Cortex of kidney (tissue), 1 donor: ENCODE measurements at places on chromosomes 1 and 21.

GRCh38 chr1:236081546-236082227 lies 16.8 kb upstream of the NID1 start:
- DNase-seq, result no peak

GRCh38 chr1:171802207-171802606 lies 20.7 kb downstream of the METTL13 start:
- no peak for DNase-seq

DNA sequence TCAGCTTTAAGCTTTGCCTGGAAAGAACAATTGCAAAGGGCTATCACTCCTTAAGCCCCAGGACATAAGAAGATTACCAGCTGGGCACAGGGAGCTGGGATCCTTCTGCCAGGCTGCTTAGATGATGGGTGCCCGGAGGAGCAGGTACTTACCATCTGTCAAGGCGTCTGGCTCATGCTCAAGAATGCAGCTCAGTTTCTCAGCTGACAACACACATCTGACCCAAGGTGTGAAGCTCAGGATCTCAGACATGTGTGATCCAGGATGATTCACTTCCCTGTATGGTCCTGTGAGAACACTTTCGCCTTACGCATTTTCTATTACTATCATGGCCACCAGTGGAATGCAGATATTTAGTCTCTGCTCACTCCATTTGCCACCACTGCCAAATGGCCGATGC lies 14.7 kb upstream of the DISC1 start:
- DNase-seq, result no peak

- DNase-seq, result no peak
Observed at GRCh38 chr1:207024202-207025145, 8.1 kb downstream of the C1orf116 start.

DNA sequence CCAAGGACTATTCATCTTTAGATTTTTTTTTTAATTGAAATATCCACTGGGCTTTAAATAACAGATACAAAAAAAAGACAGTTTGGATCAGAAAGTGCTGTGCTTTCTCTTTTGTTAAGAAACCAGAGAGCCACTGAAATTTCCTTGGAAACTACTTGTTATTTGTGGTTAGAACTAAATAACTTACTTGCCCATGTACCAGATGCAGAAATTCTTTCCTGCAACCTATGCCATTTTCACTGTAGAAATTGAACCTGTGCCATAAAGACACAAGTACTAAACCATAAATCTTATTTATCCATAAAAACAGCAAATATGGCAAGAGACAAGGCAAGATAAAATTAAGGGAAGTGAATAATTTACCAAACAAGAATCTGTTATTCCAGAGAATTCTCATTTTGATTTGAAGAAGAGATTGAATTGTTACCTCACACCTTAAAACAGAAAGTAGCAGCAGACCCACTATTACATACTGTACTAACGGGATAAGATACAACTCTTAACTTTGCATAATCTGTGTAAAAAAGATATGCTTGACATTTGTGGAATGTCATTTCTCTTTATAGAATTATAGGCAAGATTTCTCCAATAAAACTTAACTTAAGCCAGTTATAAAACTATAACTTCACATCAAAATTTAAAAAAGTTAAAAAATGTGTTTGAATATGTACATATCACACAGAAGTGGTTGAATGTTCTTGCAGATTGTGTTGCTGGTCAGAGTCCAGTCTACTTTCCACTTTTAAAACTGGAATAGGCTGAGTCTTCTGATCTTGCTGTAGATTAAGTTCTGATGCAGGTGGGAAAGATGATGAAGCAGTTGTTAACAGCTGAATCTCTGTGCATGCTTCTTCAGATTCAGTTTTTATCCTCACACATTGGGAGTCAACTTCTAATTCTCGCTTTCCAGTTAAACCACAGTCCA lies 6.3 kb upstream of the PHTF1 start:
- no peak for DNase-seq

DNA sequence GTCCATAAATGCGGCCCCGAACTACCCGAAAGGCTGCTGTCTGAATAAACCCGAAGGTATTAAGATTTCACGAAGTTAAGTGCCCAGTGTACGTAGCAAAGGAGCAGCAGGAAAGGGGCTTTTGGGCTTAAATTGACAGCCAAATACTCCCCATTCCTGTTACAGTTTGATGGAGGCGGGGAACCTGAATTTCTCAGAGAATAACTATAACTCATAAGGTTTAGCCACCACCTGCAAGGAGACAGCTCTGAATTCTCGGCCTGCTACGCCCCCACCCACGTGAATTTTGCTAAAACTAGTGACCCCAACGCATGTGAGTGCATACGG lies 5.2 kb downstream of the GFI1 start:
- DNase-seq, result no peak

GRCh38 chr1:203704120-203704519 lies 60.9 kb upstream of the LAX1 start:
- no peak for DNase-seq

GRCh38 chr1:182303778-182304177 lies 87.8 kb downstream of the GLUL start:
- no peak for DNase-seq

- DNase-seq, result no peak
Observed at GRCh38 chr1:152227310-152227928, 3.4 kb upstream of the HRNR start.

DNA sequence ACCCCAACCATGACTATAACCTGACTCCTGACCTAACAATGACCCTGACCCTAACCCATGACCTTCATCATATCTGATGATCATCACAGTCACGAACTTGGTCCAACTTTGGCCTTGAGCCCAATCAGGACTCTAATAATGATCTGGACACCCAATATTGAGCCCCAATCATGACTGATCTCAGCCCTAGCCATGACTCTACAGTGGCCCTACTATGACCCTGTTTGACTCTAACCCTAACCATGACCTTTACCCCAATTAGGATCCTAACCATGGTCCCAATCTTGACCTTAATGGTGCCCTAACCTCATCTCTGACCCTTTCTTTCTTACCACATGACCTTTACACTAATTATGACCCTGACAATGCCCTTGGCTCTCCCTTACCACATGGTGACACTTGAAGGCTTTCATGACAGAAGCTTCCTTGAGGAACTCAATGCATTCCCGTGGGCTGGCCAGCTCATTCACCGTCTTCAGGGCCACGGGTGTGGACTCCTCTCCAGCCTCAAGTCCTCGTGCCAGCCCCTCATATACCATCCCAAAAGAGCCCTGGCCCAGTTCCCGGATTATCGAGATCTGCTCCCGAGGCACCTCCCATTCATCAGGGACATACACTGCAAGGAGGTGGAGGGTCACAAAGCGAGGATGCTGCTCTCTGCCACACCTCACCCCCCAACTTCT lies 16.2 kb downstream of the INSRR start:
- no peak for DNase-seq

GRCh38 chr1:55484173-55484572 lies 269.0 kb upstream of the USP24 start:
- DNase-seq, result no peak

GRCh38 chr1:5455056-5455455 lies 537.2 kb downstream of the NPHP4 start:
- no peak for DNase-seq

- DNase-seq, result no peak
Observed at GRCh38 chr1:20962576-20963258, 175.6 kb upstream of the HP1BP3 start.

DNA sequence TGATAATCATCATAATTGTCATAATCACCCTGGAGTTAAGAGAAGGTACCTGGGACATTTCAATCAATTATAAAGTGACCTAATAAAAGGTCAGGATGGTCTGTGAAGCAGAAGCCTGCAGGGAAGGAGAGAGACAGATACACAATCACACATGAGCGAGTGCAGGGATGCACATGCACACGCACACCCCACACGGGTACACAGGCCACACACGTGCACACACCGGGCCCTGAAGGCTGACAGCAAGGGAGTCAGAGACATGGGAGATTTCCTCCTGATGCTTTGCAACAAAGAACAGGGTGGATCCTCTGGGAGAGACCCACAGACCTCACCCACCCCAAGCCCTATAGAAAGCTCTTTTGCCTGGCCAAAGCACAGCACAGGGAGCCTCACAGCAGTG lies 82.3 kb upstream of the ZC3H12A start:
- no peak for DNase-seq

GRCh38 chr1:32709476-32709875 lies 6.9 kb upstream of the SYNC start:
- no peak for DNase-seq

DNA sequence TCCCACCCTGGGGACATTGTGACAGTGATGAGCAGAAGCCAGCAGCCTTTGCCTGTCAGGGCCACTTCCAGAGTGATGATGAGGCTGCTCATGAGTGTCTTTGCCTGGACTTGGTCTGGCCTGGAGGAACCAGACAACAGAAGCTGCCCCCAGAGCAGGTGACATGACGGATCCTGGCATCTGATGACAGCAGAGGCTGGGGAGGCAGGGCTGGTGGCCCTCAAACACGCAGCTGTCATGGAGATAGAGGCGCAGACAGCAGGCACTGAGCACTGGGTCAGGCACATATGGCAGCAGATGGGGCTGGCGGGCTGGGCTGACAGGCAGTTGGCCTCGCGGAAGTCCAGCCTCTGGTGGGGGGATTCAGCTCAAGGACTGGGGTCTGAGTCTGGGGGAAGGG lies 66.4 kb upstream of the STUM start:
- DNase-seq, result no peak

DNA sequence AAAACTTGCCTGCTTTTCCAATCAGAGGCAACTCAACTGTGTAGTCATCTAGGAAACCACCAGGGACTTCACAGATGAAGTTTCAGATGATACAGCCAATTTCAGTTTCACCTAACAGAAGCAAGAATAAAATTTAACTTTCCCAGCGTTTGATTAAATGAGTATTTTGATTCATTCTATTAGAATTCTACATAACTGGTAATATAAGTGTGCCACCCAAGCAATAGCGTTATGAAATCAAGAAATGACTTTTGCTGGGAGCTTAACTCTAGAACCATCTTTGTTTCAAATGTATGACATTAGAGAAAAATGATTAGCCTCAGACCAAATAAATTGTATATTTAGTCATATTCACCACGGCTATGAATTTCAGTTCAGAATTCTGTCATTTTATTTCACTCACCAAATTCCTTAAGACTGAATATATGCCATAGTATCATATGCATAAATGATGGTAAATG lies 239.3 kb downstream of the NRIP1 start:
- DNase-seq, result no peak

DNA sequence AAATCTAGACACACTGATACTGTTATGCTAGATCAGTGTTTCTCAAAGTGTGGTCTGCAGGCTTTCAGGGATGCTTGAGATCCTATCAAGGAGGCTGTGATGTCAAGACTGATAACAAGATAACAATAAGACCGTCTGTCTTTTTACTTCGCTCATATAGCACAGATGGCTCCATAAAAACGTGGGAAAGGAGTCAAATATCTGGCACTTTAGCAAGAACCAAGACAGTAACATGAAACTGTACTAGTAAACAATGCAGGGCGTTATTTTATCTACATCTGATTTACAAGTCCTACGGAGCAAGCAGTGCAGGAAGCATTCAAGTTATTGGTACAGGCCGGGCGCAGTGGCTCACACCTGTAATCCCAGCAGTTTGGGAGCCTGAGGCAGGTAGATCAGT lies 3.6 kb upstream of the SPRR3 start:
- DNase-seq, result no peak

- no peak for DNase-seq
Observed at GRCh38 chr1:201364808-201365105, 12.7 kb downstream of the TNNT2 start.

GRCh38 chr1:56070601-56071000 lies 508.8 kb downstream of the PLPP3 start:
- DNase-seq, result no peak

DNA sequence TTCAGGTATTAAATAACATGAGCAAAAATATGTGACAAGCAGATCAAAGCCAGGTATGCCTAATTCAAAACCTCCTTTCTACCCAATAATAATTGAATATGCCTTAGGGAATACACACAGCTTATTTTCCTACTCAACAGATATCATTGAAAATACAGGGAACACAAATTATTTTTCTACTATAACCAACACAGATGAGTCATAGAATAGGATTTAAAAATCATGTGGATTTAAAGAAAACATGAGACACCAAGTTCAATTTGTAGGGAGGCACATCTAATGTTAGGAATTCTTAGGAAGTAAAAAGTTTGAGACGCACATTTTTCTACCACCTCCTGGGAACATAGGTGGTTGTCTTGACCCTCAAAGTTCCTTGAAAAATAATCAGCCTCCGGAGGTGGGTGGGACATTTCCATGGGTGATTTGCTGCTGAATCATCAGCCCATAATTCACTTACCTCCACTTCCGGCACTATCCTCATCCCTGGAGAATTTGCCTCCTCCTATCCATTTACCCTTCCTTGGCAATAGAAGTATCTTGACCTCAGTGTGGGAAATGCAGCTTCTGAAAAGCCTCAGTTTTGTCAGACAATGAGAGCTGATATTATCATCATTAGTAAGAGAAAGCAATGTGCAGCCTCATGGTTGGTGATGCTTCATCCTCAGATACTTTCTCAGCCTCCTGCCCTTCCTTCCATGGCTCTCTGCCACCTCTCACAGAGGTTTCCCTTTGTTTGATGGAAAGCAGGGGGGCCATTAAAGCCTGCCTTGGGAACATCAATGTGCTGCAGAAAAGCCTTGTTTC lies 33.5 kb upstream of the RGS4 start:
- DNase-seq, result no peak
